ENCODE measurements at places on chromosomes 1 and 21.

- no peak for DNase-seq
Observed at GRCh38 chr1:115136106-115136505, 46.8 kb upstream of the TSPAN2 start.

DNA sequence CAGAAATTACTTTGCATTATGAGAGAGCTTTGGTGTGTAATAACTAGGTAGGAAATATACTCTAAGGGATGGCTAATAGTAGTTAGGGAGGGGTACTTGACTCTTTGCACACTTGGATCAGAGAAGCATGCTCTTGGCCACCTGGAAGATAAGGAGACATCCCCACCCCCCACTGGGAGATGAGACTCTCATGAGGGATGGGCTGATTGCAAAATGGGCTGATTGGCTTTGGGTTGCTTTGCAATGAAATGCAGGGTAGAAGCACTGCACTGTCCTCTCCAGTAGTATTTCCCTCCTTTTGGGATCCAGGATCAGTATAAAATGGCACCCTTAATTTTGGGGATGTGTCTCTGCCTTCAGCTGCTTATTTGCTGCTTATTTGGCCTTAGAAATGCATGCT lies 71.2 kb upstream of the EPS8L3 start:
- DNase-seq: no peak

GRCh38 chr1:225866061-225866837 lies 15.9 kb downstream of the TMEM63A start:
- DNase-seq: no peak

GRCh38 chr1:37478890-37479254 lies 4.5 kb downstream of the ZC3H12A start:
- no peak for DNase-seq

DNA sequence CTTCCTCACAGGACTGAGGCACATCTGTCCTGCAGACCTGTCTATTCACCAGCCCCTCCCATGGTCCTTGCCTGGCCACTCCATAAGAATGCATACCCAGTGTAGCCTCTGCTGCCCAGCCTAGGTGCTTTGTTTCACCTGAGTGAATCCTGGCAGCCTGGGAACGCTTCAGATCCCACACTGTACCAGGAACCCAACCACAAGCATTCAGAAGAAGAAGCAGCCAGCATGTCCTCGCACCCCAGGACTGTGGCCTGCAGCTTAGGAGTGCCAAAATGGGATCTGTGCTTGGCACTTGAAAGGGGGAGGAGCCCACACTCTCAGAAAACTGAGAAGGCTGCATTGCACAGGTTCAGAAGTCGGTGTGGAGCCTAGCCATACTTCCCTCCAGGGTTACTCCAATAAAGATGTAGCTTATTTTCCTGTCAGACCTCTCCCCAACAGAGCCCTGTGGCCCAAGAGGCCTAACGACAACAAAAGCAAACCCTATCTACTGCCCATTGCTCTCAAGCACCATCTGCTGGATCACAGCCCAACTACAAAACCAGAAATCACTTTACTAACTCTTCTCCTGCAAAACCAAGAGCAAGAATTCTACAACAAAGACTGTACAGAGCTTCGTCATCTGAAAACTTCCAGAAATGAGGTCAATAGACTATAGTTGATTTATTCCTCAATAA lies 923.1 kb upstream of the NEGR1 start:
- DNase-seq: no peak

DNA sequence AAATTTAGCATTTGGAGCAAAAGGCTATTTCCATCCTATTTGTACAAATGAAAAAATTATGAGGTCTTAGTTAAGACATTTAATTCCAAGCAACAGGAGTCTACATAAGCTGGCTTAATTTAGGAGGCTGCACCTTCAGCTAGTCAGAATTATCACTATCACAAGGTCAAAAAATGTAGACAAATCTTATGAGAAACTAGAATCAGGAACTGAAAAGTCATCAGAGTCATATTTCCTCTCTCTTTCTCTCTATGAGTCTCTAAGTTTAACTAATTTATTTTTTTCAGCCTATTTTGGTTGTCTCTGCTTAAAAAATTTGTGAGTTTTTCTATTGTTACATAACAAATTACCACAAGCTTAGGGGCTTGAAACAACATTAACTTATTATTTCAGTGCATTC lies 807.1 kb upstream of the PRMT6 start:
- DNase-seq: no peak

GRCh38 chr1:168653567-168653966 lies 75.4 kb downstream of the DPT start:
- DNase-seq: no peak

- DNase-seq: no peak
Observed at GRCh38 chr1:2631136-2632050, 1.4 kb downstream of the MMEL1 start.

DNA sequence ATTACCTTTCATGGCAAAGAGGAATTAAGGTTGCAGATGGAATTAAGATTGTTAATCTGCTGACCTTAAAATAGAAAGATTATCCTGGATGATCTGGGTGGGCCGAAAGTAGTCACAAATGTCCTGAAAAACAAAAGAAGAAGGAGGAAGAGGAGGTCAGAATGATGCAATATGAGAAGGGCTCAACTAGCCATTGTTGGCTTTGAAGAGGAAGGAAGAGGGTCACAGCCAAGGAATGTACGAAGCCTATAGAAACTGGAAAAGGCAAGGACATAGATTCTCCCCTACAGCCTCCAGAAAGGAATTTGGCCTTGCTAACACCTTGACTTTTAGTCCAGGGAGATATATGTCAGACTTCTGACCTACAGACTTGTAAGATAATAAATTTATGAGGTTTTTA lies 39.4 kb upstream of the FMOD start:
- DNase-seq: no peak

DNA sequence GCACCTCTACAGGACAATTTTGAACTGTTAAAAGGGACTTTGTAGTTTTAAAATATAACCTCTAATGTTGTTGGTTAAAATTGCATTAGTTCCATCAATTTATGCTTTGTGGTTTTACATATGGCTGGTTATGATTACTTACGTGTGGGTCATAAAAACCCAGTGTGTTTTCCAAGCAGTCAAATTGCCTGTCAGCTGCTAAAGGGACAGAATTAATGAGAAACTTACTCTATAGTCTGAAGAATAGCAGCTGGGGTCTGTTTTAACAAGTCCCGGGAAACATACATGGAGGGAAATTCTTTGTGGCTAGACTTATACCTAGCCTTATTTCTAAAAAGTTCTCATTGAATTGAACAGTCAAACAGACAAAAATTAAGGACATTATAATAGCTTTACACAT lies 820.9 kb upstream of the ADGRL4 start:
- DNase-seq: no peak

GRCh38 chr1:171627020-171627419 lies 5.0 kb downstream of the MYOCOS start:
- no peak for DNase-seq

GRCh38 chr1:90831910-90832309 lies 114.8 kb upstream of the BARHL2 start:
- DNase-seq: no peak

GRCh38 chr1:199669916-199670315 lies 357.6 kb upstream of the NR5A2 start:
- no peak for DNase-seq

Data from NCI-H510A (cell line).